Naive B cell (primary cell): ENCODE measurements at places on chromosomes 12 and 14. TPM values are rescaled to one million over a fixed set of nuclear protein-coding genes. Genes with fewer than 3 reads are reported as not detected.

DNA sequence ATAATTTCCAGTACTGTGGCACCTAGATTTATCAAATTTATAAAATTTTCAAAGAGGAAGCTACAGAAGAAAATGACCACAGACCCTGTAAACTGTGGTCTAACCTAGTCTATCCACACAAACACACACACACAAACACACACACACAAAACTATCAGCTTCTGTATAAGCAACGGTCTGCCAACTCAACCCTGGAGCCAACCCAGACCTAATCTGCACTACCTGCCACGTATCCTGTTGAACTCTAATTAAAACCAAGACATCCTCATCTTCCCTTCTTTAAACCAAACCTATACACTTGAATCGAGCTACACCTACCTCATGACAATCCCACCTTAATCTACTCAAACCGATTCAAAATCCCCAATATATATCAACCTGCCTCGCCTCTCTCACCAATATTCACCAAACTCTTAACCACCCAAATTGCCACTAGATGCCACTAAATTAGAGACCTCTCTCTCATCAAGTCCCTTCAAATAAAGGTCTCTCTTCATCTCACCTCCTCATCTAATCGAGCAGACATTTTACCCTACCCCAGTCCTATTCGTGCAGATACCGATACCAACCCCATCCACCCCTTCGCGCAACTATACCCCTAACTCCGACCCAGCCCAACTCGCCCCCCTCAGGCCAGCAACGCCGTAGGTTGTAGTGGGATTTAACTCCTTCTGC lies 808 bp downstream of the ACIN1 start:
- peaks cover 7% of the 10 kb centered on the region for H3K4me1 ChIP-seq
- H3K4me3 ChIP-seq = no peak overlapping the region
- no peaks in the 10 kb centered on the region for H3K27me3 ChIP-seq
- no peaks in the 10 kb centered on the region for H3K36me3 ChIP-seq
- H3K27ac ChIP-seq = no peak overlapping the region

Gene ARHGAP5
- 43.2 TPM for polyA plus RNA-seq

- no peaks in the 10 kb centered on the region for H3K4me1 ChIP-seq
- H3K36me3 ChIP-seq = no peaks in the 10 kb centered on the region
- no peaks in the 10 kb centered on the region for H3K27me3 ChIP-seq
- no peak overlapping the region for H3K27ac ChIP-seq
- H3K4me3 ChIP-seq = no peak overlapping the region
Measured at GRCh38 chr12:105077435-105077834, 6.8 kb downstream of the ALDH1L2 start.

Gene CD69
- polyA plus RNA-seq = 1,049 TPM

DNA sequence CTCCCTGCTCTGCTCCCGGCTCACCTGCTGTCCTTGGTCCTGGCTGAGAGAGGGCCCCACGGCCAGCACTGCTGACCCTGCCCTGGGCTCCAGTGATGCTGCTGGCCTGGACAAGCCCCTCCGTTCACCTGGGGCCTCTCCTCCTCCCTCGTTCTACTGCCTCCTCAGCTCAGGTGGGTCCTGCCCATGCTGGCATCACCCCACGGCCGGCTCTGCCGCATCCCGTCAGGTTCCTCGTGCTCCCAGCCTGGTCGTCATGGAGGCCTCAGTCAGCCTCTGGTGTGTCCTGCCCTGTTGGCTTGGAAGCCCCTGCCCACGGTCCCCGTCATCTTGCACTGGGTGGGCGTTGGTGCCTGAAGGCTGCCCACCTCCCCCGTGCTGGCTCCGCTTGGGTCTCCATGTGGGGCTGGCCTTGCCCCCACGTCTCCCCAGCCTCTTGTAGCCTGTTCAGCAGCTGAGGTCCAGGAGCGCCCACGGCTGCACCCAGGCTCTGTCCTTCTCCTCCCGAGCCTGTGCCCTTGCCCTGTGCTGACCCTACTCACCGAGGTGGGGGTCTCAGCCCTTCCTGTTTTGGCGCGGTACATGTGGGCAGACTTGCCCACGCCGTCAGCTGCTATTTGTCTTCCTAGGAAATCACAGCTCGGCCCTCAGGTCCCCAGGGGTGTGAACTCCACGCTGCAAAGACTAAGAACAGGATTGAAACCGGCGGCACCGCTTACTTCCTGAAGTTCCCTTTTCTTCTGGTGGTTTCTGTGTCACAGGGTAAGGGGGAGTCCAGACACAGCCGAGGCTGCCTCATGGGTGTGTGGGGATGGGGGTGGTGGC lies 121.6 kb downstream of the TMEM121 start:
- H3K4me3 ChIP-seq = peak overlapping the region; percentile 95
- peaks cover 46% of the 10 kb centered on the region for H3K4me1 ChIP-seq
- peak; percentile 61 for DNase-seq
- peak overlapping the region; percentile 91 for H3K27ac ChIP-seq

GRCh38 chr12:44441155-44441554 lies 435.0 kb downstream of the NELL2 start:
- DNase-seq = no peak
- H3K27ac ChIP-seq = no peak overlapping the region
- H3K36me3 ChIP-seq = no peaks in the 10 kb centered on the region
- no peaks in the 10 kb centered on the region for H3K4me1 ChIP-seq
- no peak overlapping the region for H3K4me3 ChIP-seq

GRCh38 chr12:93025145-93026103 lies 96.3 kb upstream of the EEA1 start:
- no peaks in the 10 kb centered on the region for H3K36me3 ChIP-seq
- H3K4me1 ChIP-seq = no peaks in the 10 kb centered on the region
- H3K27me3 ChIP-seq = no peaks in the 10 kb centered on the region
- DNase-seq = peak; percentile 19
- H3K27ac ChIP-seq = no peak overlapping the region
- no peak overlapping the region for H3K4me3 ChIP-seq

Gene TMPO
- 66.7 TPM for polyA plus RNA-seq
